Non-pigmented ciliary epithelial cell (primary cell): ENCODE measurements at places on chromosomes 3 and 15.

GRCh38 chr15:101254157-101255050, 2.6 kb upstream of the CHSY1 start:
- no peak for DNase-seq

DNA sequence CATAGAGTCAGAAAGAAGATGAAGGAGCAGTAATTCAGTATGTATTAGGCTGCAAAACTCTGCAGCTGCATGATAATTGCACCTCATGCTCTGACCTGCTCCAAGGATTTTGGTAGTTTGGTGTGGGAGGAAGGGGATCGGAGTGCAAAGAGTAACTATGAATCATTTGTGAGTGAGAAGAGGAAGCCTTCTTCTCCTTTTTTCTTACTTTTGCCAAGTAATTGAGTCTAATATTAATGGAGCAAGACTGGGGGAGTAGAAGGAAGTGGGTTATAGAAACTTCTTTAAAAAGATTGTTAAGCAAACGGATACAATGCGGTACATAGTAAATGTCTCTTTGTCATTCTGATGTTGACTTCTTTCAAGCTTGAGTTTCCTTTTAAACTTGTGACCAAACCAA, 276.5 kb downstream of the EDEM1 start:
- no peak for DNase-seq

DNA sequence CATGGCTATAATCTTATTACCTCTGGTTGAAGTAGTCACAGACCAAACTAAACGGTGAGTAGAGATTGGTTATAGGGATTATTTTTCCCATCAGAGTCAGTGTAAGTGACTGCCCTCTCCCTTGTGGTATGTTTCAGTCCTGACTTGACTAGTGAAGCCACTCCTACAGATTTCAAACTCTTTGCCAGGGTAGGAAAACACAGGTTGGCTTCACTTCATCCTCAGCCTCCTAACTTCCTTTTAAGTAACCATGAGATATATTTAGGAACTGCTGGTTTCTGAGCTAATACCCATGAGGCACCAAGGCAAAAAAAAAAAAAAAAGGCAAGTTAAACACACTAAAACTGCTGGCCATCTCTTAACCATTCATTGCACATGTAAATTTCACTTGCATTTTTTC, 349.2 kb upstream of the MCTP2 start:
- no peak for DNase-seq

DNA sequence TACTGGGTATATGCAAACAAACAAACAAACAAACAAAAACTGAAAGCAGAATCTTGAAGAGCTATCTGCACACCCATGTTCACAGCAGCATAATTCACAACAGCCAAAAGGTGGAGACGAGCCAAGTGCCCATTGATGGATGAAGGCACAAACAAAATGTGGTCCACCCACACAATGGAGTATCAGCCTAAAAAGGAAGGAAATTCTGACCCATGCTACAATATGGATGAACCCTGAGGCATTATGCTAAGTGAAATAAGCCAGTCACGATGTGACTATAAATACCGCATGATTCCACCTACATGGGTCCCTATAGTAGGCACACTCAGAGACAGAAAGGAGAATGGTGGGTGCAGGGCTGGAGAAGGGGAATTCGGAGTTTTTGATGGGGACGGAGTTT, 24.1 kb downstream of the XPC start:
- no peak for DNase-seq

- no peak for DNase-seq
Observed at GRCh38 chr3:67642190-67642589, 12.2 kb downstream of the SUCLG2 start.

DNA sequence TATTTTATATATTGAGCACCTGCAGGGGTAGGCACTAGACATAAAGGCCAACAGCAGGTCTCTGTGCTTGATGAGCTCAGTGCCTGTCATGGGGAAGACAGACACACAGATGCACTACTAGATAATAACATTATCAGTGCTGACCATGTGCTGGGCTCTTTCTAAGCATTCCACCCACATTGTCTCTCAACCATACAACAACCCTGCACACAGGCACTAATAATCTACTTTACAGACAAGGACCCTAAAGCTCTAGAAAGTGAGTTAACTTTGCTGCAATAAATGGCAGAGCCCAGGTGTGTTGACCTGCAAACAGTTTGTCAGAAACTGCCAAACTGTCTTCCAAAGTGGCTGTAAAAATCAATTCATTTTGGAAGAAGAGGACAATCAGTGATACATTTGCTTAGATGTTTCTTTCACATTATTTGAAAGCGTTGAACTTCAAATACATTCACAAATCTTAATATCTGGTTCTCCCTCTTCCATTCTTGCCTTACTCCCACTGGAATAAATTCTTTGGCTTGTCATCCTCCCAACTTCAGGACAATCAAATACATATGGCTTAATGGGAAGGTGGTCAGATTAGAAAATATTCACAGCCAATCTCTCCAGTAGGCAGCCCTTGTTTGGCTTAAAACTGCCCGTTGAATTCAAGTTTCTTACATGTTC, 11.0 kb upstream of the PP2D1 start:
- DNase-seq, result no peak

DNA sequence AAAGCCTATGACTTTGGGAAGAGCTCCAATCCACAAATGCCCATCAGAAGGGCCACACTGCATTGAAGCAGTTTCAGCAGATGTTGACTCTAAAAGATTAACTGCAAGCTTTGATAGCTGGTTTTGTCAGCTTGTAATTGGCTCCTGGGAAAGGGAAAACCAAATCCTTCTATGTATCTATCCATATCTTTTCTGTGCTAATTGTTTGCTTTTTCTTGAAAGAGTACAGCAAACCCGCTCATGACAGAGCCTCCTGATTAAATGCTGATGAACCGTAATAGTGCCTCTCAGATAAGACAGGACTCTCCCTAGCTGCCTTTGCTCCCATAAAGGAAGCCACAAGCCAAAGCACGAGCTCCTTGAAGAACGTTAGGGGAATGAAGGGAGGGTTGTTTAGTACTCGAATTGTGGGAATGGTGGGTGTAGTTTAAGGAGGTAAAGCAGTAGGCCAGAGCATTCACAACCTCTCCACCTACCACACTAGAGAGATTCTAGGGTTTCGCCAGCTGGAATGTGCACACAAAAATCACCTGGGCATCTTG, 33.6 kb upstream of the LRIG1 start:
- no peak for DNase-seq

- no peak for DNase-seq
Observed at GRCh38 chr3:119443179-119443578, 20.2 kb downstream of the TMEM39A start.

- no peak for DNase-seq
Observed at GRCh38 chr3:42815826-42816225, 6.6 kb downstream of the ACKR2 start.

GRCh38 chr3:4629095-4630007, 136.2 kb downstream of the ITPR1 start:
- no peak for DNase-seq

DNA sequence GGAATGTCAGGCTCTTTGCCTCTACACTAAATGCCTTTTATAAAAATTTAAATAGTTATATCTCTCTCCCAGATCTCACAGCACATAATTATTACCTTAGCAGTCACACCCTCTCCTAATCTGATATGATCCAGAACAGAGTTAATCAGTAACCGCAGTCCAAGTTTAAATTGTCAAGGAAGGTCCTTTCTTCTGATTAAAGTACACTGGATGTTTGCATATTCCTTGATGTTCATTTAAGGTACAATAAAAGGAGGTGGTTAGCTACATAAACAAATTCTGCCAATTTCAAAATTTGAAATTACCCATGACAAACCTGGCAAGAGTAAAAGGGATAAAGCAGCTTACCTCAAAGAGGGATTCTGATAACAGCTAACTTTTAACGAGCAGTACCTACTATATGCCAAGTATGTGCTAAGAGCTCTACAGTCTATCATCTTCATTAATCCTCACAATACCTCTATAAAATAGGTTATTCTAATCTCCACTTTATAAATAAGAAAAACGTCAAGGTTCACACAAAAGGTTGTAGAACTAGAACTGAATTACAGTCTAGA, 4.3 kb downstream of the GOLIM4 start:
- no peak for DNase-seq
